ENCODE measurements at places on chromosomes 2 and 18.

DNA sequence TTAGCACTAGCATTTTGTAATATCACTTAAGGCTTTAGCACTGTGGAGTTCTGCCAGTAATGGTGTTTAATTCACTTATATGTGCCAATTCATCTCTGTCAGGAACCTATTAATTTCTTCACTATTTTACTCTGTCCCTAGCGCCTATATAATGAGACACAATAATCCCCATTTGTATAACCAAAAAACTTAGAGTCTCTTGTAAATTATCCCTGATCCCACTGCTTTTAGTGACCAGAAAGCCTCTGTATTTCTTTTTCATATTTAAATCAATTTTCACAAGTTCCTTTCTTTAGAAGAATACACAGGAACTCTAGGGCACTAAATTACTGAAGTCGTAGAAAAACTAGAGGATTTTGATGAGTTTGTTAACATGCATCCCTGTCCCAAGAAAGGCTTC is 242.7 kb upstream of the NRP2 start:
- DNase-seq: no peak

GRCh38 chr2:142687509-142687908 is 190.0 kb upstream of the KYNU start:
- no peak for DNase-seq

DNA sequence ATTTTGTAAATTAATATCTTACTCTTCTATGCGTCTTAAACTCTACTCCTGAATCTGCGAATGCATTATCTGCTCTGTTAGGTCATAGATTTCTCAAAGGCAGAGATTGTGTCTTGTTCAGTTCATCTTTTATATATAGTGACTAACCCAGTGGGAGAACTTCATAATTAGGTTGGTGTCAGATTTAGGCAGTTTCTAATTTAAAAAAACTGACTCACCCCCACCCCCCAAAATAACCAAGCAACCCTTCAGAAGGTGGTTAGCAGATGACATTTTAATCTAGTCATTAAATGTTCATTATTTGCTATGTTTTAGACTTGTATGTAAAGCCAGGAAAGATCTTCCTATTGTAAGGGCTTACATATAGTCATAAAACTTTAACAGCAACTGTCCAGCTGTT is 10.4 kb downstream of the SERPINB12 start:
- no peak for DNase-seq

- DNase-seq: no peak
These were observed 48.7 kb downstream of the DHRS9 start for GRCh38 chr2:169118060-169118459.

DNA sequence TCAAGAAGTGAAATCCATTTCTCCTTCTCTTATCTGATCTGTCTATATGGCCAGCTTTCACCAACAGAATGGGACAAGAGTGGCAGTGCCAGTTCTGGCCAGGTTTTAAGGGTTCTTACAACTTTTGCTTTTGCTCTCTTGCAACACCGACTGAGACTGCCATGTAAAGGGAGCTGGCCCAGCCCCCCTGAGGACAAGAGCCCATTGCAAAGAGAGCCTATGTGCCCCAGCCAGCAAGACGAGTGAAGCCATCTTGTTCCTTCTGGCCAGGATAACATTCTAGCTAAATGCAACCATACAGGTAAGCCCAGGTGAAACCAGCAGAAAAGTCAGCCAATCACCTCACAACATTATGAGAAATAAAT is 101.0 kb upstream of the RND3 start:
- DNase-seq: no peak

GRCh38 chr18:51188024-51188701 is 9.3 kb downstream of the MEX3C start:
- no peak for DNase-seq

GRCh38 chr2:178374865-178375264 is 76.1 kb downstream of the PRKRA start:
- no peak for DNase-seq

DNA sequence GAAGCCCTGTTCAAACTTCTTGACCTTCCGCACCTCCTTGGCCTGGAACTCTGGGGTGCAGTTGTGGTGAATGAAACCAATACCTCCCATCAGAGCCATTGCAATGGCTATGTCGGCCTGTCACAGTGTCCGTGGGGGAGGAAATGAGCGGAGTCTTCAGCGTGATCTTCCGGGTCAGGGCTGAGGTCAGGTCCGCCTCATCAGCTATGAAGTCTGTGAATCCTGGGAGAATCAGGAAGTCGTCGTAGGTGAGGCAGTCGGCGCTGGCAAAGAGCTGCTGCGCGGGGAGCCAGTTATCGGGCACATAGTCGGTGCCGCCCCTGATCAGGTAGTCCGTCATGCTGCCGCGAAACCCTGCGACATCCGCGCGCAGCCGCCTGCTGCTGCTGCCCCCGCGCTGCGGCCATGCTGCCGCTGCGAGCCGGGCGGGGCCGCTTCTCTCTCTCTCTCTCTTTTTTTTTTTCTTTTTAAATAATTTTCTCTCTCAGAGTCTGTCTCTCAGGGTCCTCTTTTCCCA is 154.1 kb upstream of the ZSWIM2 start:
- no peak for DNase-seq

DNA sequence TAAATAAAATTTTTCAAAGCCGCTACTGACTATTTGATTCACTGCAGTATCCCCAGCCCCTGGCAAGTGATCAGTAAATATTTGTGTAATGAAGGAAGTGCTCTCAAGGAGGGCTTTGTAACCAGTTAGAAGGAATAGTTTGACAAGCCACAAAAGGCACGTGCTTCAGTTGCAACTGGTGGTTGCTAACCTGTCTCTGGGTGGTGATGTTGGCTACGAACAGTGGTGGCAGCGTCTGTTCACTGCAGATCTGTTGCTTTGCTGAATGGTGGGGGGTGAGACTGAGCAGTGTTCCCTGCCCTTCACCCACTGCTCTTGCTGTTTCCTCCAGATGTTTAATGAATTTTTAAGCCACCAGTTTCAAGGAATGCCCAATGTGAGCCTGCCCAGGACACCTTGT is 73.9 kb upstream of the SIX2 start:
- no peak for DNase-seq

- no peak for DNase-seq
These were observed 161.7 kb downstream of the CNTNAP5 start for GRCh38 chr2:124186801-124187200.

GRCh38 chr18:43068781-43069180 is 46.7 kb downstream of the RIT2 start:
- no peak for DNase-seq

- DNase-seq: no peak
These were observed 552.0 kb upstream of the CDH2 start for GRCh38 chr18:28728891-28729290.

GRCh38 chr2:70161069-70161534 is 29.7 kb downstream of the C2orf42 start:
- no peak for DNase-seq

- DNase-seq: no peak
These were observed 75.6 kb downstream of the NCKAP1 start for GRCh38 chr2:182962641-182963040.

DNA sequence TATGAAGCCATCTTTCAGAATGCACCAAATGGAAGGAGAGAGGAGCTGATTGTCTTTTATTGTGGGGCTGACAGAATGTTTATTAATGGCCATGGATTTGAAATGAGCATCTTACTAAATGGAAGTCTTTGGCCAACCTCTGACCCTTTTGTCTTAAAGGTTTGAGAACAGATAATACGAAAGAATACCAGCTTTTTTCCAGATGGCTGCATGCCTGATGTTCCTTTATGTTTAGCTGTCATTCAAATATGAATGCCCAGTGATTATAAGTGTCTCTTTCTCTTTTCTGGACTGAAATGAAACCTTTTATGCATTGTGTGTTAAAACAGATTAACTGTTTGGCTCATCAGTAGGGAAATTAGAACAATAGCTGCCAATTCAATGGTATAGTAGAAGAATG is 46.0 kb downstream of the PARD3B start:
- DNase-seq: no peak

- no peak for DNase-seq
These were observed 79.2 kb upstream of the IL1R2 start for GRCh38 chr2:101912545-101912944.

DNA sequence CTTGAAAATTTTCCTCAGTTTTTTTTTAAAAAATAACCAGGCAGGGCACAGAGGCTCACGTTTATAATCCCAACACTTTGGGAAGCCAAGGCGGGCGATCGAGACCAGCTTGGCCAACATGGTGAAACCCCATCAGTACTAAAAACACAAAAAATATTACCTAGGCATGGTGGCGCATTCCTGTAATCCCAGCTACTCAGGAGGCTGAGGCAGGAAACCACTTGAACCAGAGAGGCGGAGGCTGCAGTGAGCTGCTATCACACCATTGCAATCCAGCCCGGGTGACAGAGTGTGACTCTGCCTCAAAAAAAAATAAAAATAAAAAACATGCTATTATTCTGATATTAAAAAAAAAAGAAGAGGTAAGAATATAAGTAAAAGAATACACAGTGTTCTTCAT is 191.0 kb downstream of the ZEB2 start:
- no peak for DNase-seq
